Stimulated activated CD4-positive, alpha-beta T cell treated with anti-CD3 and anti-CD28 coated beads, Interleukin-15, amount 100 ng/mL, for 24 hours (primary cell): ENCODE measurements at places on chromosomes 1 and 21.

GRCh38 chr1:220974431-220974830, 95.2 kb downstream of the HLX start:
- DNase-seq: no peak

DNA sequence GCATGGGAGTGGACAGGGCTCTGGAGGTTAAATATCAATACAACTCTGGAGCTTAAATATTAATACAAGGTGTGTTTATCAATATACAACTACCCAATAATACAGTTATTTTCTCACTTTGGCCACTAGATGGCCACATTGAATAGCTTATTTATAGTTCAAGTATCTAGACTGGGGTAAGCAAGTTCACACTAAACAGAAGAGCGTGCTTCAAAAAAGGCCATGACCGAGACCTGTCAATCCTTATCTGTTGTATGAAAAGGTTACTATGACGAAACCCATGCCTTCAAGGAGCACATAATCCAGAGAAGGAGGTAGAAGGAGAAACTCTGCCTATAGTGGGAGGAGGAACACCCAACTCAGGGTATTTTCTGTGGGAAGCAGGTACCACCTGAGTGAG, 29.1 kb downstream of the CHML start:
- no peak for DNase-seq

DNA sequence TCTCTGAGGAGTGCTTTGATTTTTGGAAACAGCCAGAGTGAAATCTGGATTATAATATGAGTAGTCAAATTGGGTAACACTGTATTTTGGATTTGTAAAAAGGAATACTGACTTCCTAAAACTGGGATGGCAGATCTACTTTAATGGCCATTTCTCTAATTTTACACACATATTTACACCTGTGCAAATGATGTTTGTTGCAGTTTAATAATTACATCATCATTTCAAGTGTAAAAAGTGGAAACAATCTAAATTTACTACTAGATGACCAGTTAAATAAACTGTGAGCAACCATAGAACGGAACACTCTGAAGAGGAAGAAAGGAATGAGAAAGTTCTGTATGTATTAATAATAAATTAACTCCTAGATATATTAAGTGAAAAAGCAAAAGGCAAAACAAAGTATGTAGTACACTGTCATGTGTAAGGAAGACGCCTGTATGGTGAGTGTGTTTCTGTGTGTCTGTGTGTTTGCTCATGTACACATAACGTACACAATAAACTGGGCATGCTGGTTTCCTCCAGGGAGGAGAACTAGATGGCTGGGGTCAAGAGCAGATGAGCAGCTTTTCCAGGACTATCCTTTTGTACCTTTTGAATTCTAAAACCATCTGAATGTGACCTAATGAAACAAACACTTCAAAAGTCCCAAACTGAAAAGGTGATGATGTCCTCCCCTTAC, 2.9 kb upstream of the RHEX start:
- DNase-seq: no peak

- DNase-seq: no peak
Measured at GRCh38 chr1:184082541-184083415, 31.2 kb downstream of the TSEN15 start.

DNA sequence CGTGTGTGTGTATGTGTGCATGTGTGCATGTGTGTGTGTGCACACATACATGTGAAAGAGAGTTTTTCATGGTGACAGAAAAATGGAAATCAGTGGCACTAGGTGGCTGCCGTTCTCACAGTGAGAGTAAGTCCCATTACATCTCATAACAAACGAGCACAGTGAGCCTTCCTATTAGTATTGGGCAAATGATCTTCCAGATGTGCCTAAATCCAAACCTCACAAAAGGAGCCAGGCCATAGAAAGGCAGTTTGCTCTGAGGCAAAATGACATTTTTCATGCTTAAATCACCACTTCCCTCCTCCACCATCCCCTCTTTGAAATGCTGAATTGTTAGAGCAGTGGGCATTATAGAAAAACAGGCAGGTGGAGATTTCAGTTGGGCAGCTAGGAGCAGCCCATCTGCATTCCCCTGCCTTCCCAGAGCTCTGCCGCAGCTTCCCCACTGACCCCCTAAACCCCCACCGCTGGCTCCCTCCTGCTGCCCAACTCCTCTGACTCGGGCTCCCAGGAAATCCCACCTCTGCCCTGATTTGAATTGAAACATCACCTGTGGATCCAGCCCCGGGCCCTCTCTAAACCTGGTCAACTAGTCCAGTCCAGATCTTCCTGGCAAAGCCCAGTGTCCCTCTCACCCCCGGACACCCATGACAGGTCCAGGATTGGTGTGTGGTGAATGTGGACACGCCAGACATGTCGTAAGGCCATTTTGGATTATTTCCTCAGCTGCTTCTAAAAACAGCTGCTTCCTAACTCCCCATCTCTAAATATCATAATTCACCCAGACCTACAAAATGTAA, 190.5 kb downstream of the SEC16B start:
- no peak for DNase-seq

DNA sequence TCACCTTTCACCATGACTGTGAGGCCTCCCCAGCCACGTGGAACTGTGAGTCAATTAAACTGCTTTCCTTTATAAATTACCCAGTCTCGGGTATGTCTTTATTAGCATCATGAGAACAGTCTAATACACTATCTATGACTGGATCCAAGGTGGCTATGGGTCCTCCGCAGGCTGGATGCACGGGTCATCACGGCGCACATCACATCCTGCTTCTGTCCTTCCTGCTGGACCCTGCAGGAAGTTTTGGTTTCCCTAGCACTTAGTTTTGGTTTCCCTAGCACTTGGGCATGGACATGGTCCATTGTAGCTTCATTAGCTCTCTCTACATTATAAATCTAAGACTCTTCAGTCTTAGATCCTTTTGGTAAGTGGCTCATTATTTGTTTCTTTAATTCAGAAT, 14.2 kb upstream of the PHC2 start:
- no peak for DNase-seq

DNA sequence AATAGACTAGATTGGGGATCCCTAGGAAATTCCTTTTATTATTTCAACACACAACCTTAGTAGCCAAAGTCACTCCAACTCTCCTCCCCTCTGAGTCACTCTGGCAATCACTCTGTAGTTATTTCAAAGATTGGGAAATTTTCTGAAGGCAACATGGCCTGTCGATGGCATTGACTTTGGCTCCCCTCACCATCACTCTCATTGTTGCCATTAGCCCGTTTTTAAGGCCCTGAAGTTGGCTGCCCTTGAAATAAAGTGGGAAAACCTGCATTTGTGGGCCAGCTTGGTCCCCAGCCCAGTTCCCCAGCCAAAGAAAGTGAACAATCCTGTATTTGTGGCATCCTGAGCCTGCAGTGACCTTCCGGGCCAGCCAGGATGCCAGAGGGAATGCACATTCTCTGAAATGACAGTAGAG, 52.5 kb downstream of the CDC7 start:
- no peak for DNase-seq

DNA sequence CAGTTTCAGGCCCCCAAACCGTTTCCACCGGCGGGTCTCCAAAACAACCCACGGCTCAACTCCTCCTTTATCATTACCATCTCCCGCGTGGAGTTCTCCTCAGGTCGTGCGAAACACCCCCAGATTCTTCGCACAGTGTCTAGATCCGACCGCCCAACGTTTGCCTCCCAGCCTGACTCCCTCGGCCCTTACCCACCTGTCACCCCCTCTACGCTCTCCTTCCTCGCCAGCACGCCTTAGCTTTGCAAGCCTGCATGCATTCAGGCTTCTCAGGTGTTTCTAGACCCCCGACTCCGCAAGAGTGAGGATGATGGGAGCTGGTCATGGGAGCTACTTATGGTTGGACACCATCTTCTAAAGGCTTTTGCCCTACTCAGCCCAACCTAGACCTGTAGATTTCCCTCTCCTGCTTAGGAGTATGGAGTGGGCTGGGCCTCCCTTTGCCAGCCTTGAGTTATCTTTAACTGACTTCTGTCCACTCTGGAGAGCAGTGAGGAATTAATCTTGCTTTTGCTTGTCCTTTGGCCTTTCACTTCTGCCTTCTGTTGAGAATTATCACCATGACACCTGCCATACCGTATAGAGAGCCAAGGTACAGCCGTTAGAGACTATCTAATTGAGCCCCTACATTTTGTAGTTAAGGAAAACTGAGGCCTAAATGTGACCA, 865 bp downstream of the ATP5IF1 start:
- DNase-seq: no peak
